Astrocyte of the spinal cord (primary cell): ENCODE measurements at places on chromosomes 11 and 22.

- DNase-seq = peak; percentile 84
Observed at GRCh38 chr11:72840780-72841179, 26.6 kb downstream of the ATG16L2 start.

GRCh38 chr11:109865548-109866186, 227.5 kb upstream of the ZC3H12C start:
- no peak for DNase-seq

DNA sequence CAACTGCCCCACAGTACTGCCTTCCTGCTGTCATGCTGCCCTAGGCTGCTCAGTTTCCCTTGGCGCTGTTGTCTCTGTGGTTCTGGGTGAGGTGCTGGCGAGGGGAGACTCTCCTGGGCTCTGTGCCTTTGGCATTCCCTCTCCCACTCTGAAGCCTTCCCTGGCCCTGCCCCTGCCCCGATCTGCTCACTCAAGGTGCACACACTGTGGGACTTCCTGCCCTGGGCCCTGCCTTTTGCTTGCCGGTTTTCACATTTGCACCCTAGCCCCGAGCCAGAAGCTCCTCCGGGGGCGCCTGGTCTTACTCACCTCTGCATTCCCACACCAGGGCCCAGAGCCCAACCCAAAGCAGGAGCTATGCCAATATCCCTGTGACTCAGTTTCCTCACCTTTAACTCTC, 12.0 kb downstream of the B3GAT1 start:
- DNase-seq = no peak

GRCh38 chr22:23351321-23351720, 171.0 kb downstream of the BCR start:
- no peak for DNase-seq

- DNase-seq = no peak
Observed at GRCh38 chr11:123218451-123218850, 23.4 kb upstream of the CLMP start.

GRCh38 chr11:114098927-114099326, 39.4 kb downstream of the ZBTB16 start:
- no peak for DNase-seq

- DNase-seq = no peak
Observed at GRCh38 chr11:10941871-10942270, 84.0 kb upstream of the ZBED5 start.

GRCh38 chr11:95507794-95508193, 276.8 kb upstream of the SESN3 start:
- no peak for DNase-seq

GRCh38 chr22:30453731-30454510, 17.9 kb downstream of the SEC14L3 start:
- DNase-seq = no peak

GRCh38 chr11:22163394-22163797, 29.5 kb upstream of the ANO5 start:
- DNase-seq = no peak

GRCh38 chr11:33064866-33065265, 25.5 kb downstream of the TCP11L1 start:
- DNase-seq = no peak

- no peak for DNase-seq
Observed at GRCh38 chr11:96124155-96124554, 200.2 kb upstream of the MTMR2 start.

GRCh38 chr11:9315078-9315688, 790 bp upstream of the TMEM41B start:
- peak; percentile 22 for DNase-seq

DNA sequence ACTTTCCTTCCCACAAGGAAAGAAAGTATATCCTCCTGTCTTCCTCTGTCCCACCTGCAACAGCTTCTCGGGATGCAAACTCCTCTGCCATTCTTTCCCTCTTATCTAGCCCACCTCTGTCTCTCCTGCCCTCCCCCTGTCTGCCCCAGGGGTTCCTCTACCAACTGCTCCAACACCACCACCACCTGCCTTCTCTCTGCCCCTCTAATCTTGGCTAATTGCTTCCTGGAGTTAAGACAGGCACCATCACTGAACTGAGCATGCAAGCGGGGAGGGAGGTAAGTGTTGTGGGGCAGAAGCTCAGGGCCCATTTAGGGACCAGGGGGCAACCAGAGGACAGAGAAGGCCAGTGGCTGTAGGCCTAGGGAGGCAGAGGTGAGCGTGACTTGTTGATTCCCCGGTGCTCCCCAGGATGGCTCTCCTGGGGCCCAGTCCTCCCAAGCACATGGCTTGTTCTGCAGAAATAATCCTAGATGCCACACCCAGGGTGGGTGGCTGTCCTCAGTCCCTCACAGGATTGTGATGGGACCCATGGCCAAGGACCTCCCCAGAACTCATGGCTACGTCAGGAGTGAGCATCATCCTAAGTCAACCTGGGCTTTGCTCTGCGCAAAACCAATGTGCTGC, 111.1 kb downstream of the TP53I11 start:
- no peak for DNase-seq
